ENCODE measurements at places on chromosomes 3 and 15.

GRCh38 chr3:39814007-39814406, 4.6 kb downstream of the MYRIP start:
- no peak for DNase-seq

- DNase-seq: no peak
Measured at GRCh38 chr3:97720417-97720816, 44.1 kb upstream of the ARL6 start.

DNA sequence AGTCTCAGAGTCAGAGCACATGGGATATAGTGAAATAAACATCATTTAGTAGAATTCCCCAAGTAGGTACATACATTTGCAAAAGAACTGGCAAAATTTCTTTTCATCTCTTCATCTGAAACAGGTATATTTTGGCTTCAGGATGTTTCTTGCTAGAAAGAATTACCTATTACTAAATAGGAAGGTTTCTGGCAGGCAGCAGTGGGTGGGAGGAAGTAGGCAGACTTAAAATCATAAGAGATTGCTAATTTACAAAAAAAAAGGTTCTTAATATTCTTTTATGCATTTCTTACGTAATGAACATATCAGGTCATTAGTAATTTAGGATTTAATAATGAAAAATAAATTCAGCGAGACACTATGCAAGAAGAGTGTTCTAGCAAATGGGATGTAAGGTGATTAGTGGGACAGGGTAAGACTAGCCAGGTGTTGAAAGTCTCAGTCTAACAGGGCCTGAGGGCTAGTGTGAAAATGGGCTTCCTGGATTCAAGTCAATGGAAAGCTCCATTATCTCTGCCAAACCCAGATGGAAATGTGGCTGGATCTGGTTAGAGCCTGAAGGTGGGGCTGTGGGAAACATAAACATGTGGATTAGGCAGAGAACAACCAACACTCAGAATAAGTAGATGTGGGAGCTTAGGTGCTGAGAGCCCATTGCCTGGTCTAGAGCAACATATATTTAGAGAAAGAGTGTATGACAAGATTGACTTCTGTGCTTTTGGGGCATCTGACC, 127.4 kb upstream of the FEZF2 start:
- DNase-seq: no peak

- no peak for DNase-seq
Measured at GRCh38 chr3:66702126-66702525, 201.3 kb upstream of the LRIG1 start.

GRCh38 chr15:92328207-92328606, 65.5 kb upstream of the ST8SIA2 start:
- DNase-seq: no peak

DNA sequence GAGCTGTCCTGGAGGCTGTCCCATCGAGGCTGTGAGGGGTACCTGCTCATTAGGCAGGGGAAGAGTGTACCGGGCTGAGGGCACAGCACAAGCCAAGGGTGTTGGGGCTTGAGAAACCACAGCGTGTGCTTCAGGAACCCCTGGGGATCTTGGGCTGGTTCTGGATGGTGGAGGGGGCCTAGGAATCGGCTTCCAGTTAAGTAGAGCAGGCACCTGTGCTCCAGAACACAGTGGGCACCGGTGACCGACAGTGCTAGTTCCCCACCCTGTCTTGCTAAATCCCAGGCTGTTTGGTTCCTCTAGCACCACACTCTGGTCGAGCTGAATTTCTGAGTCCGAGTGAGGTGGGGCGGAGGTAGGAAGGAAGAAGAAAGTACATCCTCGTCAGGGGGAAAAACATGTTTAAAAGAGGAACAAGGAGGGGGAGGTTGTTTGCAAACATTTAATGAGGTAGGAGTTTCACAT, 29.1 kb downstream of the SLC6A6 start:
- DNase-seq: no peak

- DNase-seq: no peak
Measured at GRCh38 chr3:98099848-98100247, 12.9 kb downstream of the OR5AC2 start.

Data from ascending aorta (tissue), 2 donors.